H9 (cell line): ENCODE measurements at places on chromosomes 2 and 18. TPM values are rescaled to one million over a fixed set of nuclear protein-coding genes. Genes with fewer than 3 reads are reported as not detected.
A peak's percentile ranks its signal among the peaks of the same experiment; 100 is the strongest.

GRCh38 chr2:8457092-8457481, 224.8 kb upstream of the ID2 start:
- H3K4me1 ChIP-seq: no peaks in the 10 kb centered on the region
- H3K27ac ChIP-seq: no peak overlapping the region
- no peaks in the 10 kb centered on the region; the same call in 2 of the 3 replicates for H3K36me3 ChIP-seq
- H3K27me3 ChIP-seq: no peaks in the 10 kb centered on the region
- no peak for DNase-seq

Gene IL1RL1
- total RNA-seq: not detected in 2 replicates

DNA sequence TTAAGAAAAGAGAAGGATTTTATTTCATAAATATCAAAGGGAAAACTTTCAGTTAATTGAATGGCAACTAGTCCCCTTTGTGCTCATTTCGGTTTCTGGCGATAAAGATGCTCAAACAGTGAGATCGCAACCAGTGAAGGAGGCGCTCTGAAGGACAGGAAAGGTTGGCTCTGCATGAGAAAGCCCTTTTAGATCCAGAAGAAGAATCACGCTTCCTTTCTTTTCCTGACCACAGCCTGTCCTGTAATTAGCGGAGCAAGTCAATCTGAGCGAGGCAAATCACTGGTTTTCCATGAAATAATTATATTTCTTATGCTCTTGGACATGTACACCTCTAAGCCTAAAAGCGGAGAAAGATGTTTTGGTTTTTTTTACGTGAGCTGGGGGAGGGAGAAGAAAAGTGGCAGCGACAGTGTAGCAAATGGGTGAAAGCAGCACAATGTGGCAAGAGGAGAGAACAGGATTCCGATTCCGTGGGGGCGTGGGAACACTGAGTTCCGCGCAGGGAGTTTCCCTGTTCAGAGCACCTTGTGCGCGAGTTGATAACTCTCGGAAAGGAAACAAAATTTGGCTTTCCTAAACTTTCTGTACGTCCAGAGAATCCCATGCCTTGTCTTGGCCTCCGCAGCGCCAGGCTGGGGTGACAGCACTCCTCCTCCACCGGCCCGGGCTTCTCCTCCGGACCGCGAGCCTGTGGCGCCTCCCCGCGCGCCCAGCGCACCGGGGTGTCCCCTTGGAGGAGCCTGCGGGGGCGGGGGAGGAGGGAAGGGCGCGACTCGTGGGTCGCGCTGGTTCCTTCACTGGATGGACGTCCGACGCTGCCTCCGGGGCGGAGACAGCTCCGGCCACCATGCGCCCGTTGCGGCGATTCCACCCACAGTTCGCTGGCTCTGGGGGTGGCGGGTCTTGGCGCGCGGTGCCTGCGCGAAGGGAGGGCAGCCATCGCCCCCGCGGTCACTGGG, 620 bp upstream of the SLC9A2 start:
- peak overlapping the region; percentile 82 for H3K4me3 ChIP-seq
- H3K36me3 ChIP-seq: no peaks in the 10 kb centered on the region
- H3K27ac ChIP-seq: no peak overlapping the region

Gene LRPPRC
- 182 and 183 TPM in 2 replicates for total RNA-seq

DNA sequence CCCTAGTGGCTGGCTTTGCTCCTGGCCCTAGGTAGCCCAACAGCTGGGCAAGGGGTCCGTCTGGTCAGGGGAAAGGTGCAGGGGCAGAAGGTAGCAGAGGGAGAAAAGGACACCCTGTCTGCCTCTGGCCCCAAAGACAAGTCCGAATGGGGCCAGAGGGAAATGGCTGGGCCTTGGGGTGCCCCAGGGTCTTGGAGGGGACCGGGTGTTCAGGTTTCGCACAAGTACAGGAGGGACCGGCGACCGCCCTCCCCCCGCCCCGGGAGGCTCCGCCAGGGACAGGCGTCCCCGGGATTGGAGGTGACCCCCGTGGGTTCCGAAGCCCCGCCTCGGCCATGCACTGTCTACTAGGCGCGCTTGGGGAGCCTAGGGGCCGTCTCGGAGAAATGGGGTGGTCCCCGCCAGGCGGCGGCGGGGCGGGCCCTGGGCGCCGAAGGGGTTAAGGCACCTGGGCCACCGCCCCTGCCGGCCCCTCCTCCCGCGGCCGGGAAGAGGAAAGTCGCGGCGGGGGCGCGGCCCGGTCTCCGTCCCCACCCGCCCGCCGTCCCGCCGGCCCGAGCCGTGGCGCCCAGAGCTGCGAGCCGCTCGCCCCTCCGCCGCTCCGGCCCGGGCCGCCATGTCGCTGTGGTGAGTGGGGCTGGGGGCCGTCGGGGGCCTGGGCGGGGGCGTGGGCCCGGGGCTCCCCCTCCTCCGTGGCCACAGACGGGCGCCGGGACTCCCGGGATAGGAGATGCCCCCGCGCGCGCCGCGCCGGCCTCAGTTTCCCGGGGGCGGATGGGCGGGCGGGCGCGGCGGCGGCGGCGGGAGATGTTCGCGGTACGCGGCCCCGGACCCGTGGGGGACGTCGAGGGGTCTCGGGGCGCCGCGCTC, at the start of gene B3GNT7:
B3GNT7 (plus strand) TSS at position 523 of the 870 bp plus-strand sequence; CDS start at position 617, 94 bp downstream.
- H3K27ac ChIP-seq: no peak within 1 kb of the TSS
- H3K4me3 ChIP-seq: peak within 1 kb of the TSS; percentile 82
- DNase-seq: no peak

Gene LBX2
- total RNA-seq: 1.1 TPM in 2 replicates
